ENCODE measurements at places on chromosomes 6 and 20.

- DNase-seq = no peak
Measured at GRCh38 chr20:40467067-40467466, 222.0 kb downstream of the MAFB start.

GRCh38 chr6:107032051-107032450 lies 4.1 kb downstream of the MTRES1 start:
- DNase-seq = no peak

GRCh38 chr6:150900049-150900448 lies 34.5 kb downstream of the MTHFD1L start:
- no peak for DNase-seq

GRCh38 chr6:113825781-113826180 lies 31.4 kb upstream of the MARCKS start:
- no peak for DNase-seq

GRCh38 chr20:34578521-34578920 lies 20.0 kb downstream of the MAP1LC3A start:
- DNase-seq = no peak

DNA sequence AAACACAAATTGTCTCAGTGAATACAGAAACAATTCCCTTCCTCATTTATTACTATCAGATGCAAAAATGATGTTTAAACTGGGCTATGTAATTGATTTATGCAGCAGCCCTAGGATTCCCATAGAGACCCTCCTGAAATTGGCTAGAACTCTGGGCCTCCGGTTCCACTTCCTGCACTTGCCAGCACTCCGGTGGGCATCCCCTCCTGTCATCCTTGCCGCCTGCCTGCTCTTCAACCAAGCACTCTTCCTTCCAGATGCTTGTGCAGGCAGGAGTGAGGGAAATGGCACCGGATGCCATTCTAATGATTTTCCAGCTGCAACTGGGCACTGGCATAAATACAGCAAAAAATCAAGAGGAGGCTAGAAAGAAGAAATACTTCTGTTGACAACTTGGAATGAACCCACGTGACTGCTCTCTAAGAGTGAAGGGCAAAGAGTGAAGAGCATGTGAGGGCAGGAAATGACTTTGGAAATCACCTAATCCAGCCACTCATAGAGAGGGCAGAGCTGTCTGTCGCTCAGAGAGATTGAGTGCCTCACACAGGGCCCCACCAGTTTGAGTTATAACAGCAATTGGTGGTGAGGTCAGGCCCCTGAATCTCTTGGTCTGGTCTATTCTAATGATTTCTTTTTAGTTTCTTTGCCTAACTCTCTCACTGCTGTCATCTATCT lies 3.7 kb upstream of the NEDD9 start:
- no peak for DNase-seq

- no peak for DNase-seq
Measured at GRCh38 chr6:21003780-21004541, 469.7 kb downstream of the CDKAL1 start.

DNA sequence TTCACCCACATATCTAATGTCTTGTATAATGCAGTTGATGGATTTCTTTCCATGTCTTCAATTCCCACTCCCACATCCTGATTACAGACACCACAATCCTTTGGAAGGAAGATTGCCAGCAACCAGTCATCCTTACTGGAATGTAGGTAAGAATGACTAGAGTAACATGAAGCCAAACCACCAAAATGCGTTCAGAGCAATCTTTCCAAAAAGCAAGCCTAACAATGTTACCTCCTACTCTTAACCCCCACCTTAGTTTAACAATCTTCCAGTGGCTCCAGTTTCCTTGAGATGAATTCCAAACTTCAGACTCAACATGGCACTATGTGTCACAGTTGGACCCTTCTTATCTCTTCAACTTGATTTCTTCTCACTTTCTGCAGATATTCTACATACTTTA lies 685.6 kb downstream of the DOK5 start:
- DNase-seq = no peak

GRCh38 chr20:53387983-53388675 lies 205.5 kb downstream of the ZNF217 start:
- no peak for DNase-seq

- no peak for DNase-seq
Measured at GRCh38 chr20:45372646-45373352, 5.3 kb downstream of the TP53TG5 start.

DNA sequence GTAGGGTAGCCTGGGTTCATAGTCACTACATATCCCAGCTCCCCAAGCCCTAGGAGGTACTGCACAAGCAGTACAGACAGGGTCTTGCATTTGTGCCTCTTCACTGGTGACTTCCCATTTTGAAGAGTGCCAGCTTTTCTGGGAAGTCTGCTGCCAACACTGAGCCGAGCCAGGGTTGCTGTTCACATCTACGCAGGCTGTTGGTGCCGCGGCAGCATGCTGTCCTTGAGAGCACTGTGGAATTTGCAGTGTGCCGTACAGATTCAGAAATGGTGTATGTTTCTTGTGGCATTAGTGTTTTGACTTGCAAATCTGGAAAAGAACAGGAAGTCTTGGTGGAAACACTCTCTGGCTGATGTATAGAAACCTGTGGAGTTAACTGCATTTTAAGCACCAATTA lies 67.5 kb downstream of the JARID2 start:
- DNase-seq = no peak

- DNase-seq = no peak
Measured at GRCh38 chr6:99232056-99232455, 117.4 kb downstream of the FAXC start.

- no peak for DNase-seq
Measured at GRCh38 chr6:160428069-160428430, 79.9 kb downstream of the SLC22A3 start.

GRCh38 chr6:170051229-170052172 lies 239.4 kb downstream of the DLL1 start:
- DNase-seq = no peak

DNA sequence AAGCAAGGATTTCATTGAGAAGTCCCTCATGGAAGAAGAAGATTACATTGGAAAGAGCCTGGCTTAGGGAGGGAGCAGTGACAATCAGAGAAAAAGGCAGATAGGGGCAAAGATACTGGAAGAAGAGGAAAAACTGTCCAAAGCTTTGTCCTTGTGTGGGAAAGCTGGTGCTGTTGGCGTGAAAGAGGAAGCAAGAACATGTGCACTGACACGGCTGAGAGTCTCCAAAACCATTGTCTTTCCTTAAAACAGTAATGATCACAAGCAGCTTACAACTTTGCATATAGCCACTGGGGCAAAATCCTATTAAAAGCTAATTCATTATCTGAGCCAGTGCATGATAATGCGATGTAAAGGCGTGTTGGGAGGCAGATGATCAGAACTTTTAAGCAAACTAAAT lies 85.1 kb upstream of the ESR1 start:
- no peak for DNase-seq

GRCh38 chr6:14765721-14766390 lies 480.0 kb upstream of the JARID2 start:
- DNase-seq = no peak

DNA sequence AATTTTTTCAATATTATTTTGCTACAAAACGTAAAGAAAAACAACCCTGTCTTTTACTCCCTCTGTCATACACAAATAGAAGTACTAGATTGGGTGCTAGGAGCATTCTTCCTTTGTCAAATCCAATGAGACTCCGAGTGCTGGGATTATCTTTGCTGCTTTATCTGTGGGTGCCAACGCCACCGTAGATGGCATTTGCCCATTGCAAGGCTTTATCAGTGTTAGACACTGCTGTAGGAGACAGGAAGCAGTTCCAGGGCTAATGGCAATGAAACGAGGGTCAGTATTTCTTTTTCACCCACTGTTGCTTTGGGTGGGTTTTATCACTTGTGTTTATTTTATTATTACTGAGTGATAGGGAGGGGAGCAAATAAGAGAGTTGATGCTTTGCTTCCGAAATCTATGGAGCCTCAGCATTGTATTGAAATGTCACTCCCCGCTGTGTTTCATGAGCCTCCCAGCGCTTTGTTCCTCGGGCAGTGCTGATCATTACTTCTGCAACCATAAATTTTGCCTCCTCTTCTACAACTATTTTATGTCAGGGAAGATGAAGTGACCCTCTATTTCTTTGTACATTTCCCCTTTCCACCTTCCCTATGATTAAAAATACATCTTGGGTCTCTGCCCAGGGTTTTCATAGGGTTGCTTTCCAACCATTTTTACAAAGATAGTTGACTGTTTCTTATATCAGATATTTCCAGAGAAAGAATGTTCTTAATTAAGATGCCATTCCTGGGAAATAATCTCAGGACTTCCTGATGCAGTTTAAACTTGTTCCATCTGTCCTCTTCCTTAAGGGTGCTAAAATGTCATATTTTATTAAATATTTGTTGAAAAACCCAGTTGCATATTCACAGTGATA lies 86.7 kb upstream of the LAMP5 start:
- no peak for DNase-seq

- no peak for DNase-seq
Measured at GRCh38 chr20:58078741-58079522, 149.5 kb downstream of the ANKRD60 start.

DNA sequence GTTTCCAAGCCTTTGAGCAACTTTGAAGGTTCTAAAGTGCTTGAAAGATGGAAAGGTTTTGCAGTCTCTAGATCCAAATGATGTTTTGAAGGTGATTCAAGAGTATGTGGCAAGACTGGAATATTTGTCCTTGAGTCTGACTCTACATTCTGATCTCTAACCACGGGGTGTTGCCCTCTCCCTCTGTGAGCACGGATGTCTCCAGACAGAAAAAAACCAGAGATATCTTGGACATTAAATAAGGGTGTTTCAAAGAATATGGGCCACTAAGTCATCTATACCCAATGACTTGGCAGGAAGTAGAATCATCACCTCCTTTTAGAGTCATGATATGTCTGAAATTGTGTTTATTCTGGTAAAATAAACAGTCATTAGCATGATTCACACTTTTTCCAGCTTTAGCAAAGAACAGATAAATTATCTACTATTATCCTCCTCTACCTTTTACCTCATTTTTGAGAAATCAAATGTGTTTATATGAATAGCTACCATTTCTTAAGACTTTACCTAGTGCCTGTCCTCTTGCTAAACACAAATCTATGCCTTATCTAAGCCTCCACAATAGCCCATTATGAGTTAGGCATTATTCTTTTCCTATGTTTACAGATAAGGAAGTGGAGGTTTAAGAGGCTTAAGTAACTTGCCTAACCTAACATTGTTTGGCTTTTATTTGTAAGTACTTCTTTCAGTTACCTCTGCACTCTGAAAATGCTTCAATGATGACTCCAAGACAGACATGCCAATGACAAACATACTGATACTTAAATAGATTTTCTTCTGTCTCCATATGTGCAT lies 384.4 kb downstream of the BMP2 start:
- no peak for DNase-seq

GRCh38 chr6:102126488-102126887 lies 733.0 kb downstream of the GRIK2 start:
- DNase-seq = no peak

DNA sequence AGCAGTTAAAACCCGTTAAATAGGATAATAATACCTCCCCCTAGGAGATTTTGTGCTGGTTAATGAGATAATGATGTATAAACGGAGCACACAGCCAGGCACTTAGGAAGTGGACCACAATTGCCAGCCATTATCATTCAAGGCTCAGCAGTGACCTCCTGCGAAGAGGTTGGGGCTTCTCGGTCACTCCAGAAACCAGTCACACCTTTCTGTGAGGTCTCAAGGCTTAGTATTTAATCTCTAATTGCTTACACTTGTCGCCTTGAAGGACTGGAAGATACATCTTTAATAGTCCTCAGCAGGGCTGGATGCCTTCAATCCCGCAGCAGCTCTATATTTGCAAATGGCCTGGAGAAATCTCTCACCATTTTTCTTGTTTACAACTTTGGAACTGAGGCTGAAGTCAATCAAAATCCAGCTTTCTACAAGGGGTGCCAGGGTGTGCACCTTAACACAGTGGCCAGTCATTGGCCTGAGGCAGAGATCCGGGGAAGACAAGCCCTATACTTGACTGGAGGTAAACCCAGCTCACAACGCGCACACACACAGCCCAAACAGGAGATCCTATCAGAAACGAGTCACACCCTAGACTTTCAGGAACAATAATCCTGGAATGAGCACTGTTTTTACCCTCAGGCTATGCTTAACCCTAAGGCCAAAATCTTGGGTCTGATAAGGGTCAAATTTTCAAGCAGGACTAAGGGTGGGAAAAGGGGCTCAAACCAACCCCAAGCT lies 1.2 kb downstream of the POU5F1 start:
- no peak for DNase-seq

- no peak for DNase-seq
Measured at GRCh38 chr20:4569865-4570264, 151.8 kb upstream of the PRND start.

DNA sequence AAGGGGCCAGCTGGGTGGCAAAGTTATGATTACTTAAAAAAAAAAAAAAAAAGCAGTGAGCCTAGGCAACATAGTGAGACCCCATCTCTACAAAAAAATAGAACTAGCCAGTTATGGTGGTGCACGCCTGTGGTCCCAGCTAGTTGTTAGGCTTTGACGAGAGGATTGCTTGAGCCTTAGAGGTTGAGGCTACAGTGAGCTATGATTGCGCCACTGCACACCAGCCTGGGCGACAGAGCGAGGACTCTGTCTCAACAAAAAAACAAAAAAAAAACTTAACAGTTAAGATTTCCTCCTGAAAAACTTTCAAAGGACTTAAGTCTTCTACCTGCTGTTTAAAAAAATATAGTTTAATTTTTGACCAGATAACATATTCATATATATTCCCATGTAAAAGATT lies 2.4 kb downstream of the GTSF1L start:
- DNase-seq = no peak

- no peak for DNase-seq
Measured at GRCh38 chr20:14691994-14692393, 354.6 kb upstream of the FLRT3 start.

- DNase-seq = no peak
Measured at GRCh38 chr6:12017876-12018401, 5.8 kb downstream of the HIVEP1 start.
